ENCODE measurements at places on chromosomes 13 and 19.

- no peak for DNase-seq
- H3K4me3 ChIP-seq, result no peak overlapping the region
- H3K4me1 ChIP-seq, result peaks cover 15% of the 10 kb centered on the region
Measured at GRCh38 chr13:24745861-24746617, 17.9 kb upstream of the RNF17 start.

DNA sequence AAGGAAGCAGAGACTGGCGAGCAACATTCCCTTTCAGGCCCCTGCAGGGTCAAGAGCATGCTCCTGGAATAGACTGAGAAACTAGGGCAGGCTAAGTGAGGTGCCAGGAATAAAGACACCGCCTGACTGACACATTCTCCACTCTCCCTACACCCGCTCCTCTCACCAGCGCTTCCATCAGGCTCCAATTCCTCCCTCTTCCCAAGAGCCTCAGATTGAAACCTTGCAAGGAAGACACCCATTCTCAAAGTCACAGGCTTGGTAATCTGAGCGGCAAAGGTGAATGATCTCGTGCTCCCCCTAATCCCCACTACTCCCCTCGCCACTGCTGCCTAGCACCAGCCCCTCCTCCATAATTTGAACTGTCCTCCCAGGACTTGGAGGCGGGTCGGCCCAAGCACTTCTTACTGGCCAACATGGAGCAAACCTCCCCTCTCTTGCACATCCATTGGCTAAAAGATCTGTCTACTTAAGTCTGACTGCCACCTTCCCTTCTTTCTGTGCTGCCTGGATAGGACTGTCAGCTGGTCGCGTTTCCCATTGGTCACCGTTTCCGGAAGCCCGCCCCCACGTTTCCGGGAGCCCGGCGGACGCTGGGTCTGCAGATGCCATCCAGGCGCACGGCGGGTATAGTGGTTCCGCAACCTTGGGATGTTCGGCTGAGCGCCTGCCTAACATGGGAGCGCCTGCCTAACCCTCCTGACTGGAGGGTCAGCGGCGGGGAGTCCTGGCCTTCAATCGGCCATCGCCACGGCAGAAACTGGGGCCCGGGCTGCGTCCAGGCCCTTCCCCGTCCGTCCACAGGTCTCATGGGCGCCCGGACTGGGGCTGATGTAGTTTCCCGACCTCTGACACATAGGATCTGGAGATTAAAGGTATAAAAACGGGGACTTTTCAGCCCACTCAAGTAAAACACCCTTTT, 33.6 kb downstream of the ZNF383 start:
- H3K27me3 ChIP-seq, result no peaks in the 10 kb centered on the region
- no peak overlapping the region for H3K27ac ChIP-seq
- no peaks in the 10 kb centered on the region for H3K4me1 ChIP-seq
- peak overlapping the region; percentile 67 for H3K4me3 ChIP-seq
- peak; percentile 89 for DNase-seq

DNA sequence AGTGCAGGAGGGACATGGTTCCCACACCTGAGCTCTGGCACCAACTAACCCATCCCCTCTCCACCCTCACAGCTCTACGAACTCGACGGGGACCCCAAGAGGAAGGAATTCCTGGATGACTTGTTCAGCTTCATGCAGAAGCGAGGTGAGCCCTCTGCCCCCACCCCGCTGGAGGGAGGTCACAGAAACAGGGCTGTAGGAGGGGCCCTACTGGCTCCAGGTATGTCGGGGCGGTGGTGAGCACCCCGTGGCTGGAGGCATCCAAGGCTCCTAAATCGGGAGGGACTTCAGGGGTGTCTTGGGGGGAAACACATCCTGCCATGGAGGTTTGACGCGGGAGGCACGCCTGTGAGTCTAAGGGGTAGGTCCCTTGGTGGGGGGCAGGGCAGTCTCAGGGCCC, 24.1 kb upstream of the WDR18 start:
- H3K27ac ChIP-seq, result no peak overlapping the region
- DNase-seq, result no peak
- no peak overlapping the region for H3K4me3 ChIP-seq
- no peaks in the 10 kb centered on the region for H3K27me3 ChIP-seq

GRCh38 chr13:22240716-22241115, 569.8 kb downstream of the FGF9 start:
- DNase-seq, result no peak
- no peaks in the 10 kb centered on the region for H3K27me3 ChIP-seq
- no peaks in the 10 kb centered on the region for H3K36me3 ChIP-seq

GRCh38 chr13:113161433-113161832, 3.0 kb downstream of the PROZ start:
- H3K27me3 ChIP-seq, result peaks cover 17% of the 10 kb centered on the region
- H3K4me3 ChIP-seq, result no peak overlapping the region
- peaks cover 13% of the 10 kb centered on the region for H3K4me1 ChIP-seq
- no peak overlapping the region for H3K27ac ChIP-seq
- no peak for DNase-seq
- no peaks in the 10 kb centered on the region for H3K36me3 ChIP-seq

DNA sequence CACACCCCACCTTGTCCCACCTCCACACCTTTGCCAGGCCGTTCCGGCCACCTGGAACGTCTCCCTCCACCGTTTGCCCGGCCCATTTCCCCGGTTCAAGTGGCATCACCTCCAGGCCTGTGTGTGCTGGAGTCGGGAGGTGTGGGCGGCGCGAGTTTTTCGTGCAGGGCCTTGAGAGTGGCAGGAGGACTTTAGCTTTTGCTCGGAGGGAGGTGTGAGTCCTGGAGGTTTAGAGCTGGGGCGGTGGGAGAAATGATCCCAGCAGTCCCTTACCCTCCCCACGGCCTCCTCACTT, 4.3 kb upstream of the PALM start:
- peaks cover 11% of the 10 kb centered on the region for H3K4me1 ChIP-seq
- H3K27ac ChIP-seq, result no peak overlapping the region
- no peak overlapping the region for H3K4me3 ChIP-seq
- peaks cover 15% of the 10 kb centered on the region for H3K27me3 ChIP-seq

GRCh38 chr13:22187329-22187728, 516.5 kb downstream of the FGF9 start:
- no peak for DNase-seq
- no peak overlapping the region for H3K27ac ChIP-seq
- no peaks in the 10 kb centered on the region for H3K36me3 ChIP-seq
- H3K4me1 ChIP-seq, result no peaks in the 10 kb centered on the region
- H3K4me3 ChIP-seq, result no peak overlapping the region

DNA sequence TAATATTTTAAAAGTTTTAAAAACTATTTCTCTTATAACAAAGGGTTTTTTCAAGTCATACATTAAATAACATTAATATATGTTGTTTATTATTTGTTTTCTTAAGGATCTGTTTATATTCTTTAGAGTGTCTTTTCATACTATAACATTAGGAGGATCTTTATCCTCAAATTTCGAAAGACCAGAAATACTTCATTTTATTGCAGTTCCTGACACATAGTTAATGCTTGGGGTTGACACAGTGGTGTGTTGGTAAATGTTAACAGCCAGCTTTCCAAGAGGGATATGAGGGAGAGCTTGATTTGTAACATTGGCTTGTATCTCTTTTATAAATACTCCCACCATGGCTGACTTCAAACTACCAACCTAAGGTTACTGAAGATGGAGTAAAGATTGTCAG, 126.6 kb upstream of the KLF5 start:
- no peak for DNase-seq
- peaks cover 34% of the 10 kb centered on the region for H3K36me3 ChIP-seq
- H3K4me3 ChIP-seq, result no peak overlapping the region
- H3K27ac ChIP-seq, result no peak overlapping the region

GRCh38 chr13:107277911-107278310, 710.0 kb upstream of the ARGLU1 start:
- no peak overlapping the region for H3K27ac ChIP-seq
- H3K27me3 ChIP-seq, result no peaks in the 10 kb centered on the region
- no peaks in the 10 kb centered on the region for H3K36me3 ChIP-seq
- no peak overlapping the region for H3K4me3 ChIP-seq
- H3K4me1 ChIP-seq, result peaks cover 3% of the 10 kb centered on the region
- no peak for DNase-seq

DNA sequence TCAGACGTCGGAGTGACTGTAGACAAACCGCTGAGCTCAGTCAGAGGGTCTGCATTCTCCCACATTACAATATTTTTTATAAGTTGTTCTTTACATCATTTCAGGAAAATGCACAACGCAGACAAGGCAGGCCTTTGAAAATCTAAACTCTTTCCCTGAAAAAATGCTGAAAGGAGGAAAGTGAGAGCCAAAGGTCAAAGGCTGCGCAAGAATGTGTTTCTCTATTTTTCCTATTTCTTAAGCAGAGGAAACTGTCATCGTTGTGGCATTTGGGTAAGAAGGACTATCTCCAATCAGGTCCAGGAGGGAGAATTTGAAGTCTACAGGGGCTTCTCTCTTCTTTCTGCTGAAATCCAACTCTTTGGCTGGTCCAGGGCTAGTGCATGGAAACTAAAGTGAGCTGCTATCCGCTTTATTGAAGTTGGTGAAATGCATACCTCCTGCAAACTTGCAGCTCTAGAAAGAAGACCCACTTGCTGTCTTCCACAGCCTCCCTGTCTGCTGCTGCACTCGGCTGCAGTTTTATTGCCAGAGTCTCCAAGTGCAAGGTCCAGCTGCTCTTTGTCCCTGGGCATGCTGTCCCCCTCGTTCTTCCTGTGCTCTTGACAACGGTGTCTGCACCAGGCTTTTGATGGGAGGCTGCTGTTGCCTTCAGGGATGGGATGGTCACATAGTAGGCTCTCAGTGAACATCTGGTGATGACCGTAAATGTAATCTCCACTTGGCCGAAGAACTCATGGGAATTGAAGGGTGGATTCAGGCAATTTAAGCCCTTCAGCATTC, 31.2 kb downstream of the ZNF536 start:
- no peaks in the 10 kb centered on the region for H3K27me3 ChIP-seq
- no peak overlapping the region for H3K27ac ChIP-seq
- DNase-seq, result no peak
- no peaks in the 10 kb centered on the region for H3K36me3 ChIP-seq

DNA sequence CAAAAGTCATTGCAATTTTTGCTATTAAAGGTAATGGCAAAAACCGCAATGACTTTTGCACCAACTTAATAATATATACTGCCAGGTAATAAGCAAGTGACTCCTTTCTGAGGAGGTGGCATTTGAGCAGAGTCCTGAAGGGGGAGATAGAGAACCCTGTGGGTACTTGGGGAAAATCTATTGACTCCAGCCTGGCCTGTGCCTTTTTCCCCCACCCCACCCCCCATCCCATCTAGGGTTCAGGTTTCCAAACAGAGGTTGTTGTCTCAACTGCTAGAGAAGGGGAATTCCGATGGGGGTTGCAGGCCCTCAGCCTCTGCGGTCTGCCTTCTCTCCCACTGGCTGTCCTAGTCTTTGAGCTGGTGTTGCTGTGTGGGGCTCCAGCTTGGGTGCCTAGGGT, 11.5 kb downstream of the S1PR2 start:
- no peak overlapping the region for H3K27ac ChIP-seq
- no peak overlapping the region for H3K4me3 ChIP-seq
- peaks cover 3% of the 10 kb centered on the region for H3K4me1 ChIP-seq
- peak; percentile 36 for DNase-seq

- no peaks in the 10 kb centered on the region for H3K27me3 ChIP-seq
- peaks cover 22% of the 10 kb centered on the region for H3K36me3 ChIP-seq
- no peak overlapping the region for H3K4me3 ChIP-seq
- DNase-seq, result no peak
- H3K4me1 ChIP-seq, result no peaks in the 10 kb centered on the region
Measured at GRCh38 chr13:24887759-24888158, 123.8 kb downstream of the RNF17 start.

- no peaks in the 10 kb centered on the region for H3K4me1 ChIP-seq
- H3K4me3 ChIP-seq, result no peak overlapping the region
- no peak overlapping the region for H3K27ac ChIP-seq
- no peak for DNase-seq
Measured at GRCh38 chr13:68715651-68716050, 1392.0 kb upstream of the ATXN8OS start.

DNA sequence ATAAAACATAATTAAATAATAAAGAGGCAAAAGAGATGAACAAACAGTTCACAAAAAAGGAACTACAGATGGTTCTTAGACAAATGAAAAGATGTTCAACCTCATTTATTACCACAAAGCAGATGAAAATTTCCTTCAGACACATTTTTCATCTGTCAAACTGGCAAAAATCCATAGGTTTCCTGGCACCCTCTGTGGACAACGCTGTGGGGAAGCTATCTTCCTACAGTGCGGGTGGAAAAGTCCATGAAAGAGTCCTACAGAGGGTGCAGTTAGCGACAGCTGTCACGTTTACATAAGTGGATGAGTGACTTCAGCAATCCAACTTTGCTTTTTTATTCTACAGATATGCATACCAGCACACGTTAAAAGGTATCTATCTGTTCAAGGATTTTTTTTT, 30.3 kb upstream of the PDCD5 start:
- no peaks in the 10 kb centered on the region for H3K4me1 ChIP-seq
- H3K4me3 ChIP-seq, result no peak overlapping the region
- no peaks in the 10 kb centered on the region for H3K27me3 ChIP-seq

GRCh38 chr19:39502640-39503417, 4.1 kb downstream of the DLL3 start:
- peaks cover 66% of the 10 kb centered on the region for H3K27me3 ChIP-seq
- H3K4me3 ChIP-seq, result no peak overlapping the region
- peak; percentile 53 for DNase-seq
- no peak overlapping the region for H3K27ac ChIP-seq

GRCh38 chr13:110132225-110132982, 174.6 kb downstream of the COL4A1 start:
- peak; percentile 60 for DNase-seq
- H3K36me3 ChIP-seq, result no peaks in the 10 kb centered on the region
- peaks cover 16% of the 10 kb centered on the region for H3K4me1 ChIP-seq
- no peak overlapping the region for H3K27ac ChIP-seq
- H3K4me3 ChIP-seq, result no peak overlapping the region

DNA sequence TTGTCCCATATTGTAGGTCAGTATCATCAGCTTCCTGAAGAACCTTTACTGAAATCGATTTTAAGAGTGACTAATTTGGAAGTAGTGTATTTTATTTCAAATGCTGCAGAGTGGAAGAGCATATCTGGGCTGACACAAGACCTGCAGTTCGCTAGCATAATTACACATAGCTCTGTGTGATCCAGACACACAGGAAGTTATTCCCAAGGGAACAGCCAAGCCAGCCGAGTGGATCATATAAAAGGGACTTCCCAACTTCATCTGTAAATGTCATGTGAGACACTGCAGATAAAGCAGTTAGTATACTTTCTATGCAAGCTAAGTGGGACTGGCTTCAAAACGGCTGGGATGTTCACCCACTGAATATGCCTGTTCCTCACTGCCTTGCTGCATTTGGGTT, 760.4 kb downstream of the SLITRK1 start:
- H3K27me3 ChIP-seq, result no peaks in the 10 kb centered on the region
- DNase-seq, result peak; percentile 43
- no peaks in the 10 kb centered on the region for H3K36me3 ChIP-seq

- no peaks in the 10 kb centered on the region for H3K36me3 ChIP-seq
- H3K27me3 ChIP-seq, result no peaks in the 10 kb centered on the region
- no peaks in the 10 kb centered on the region for H3K4me1 ChIP-seq
- no peak overlapping the region for H3K4me3 ChIP-seq
- H3K27ac ChIP-seq, result no peak overlapping the region
- no peak for DNase-seq
Measured at GRCh38 chr13:65826657-65827056, 1403.5 kb downstream of the PCDH9 start.

- H3K4me3 ChIP-seq, result no peak overlapping the region
- DNase-seq, result no peak
- H3K4me1 ChIP-seq, result peaks cover 19% of the 10 kb centered on the region
- no peaks in the 10 kb centered on the region for H3K27me3 ChIP-seq
Measured at GRCh38 chr19:34504273-34504808, 22.8 kb downstream of the WTIP start.
